ENCODE measurements at places on chromosomes 5 and 9. TPM values are rescaled to one million over a fixed set of nuclear protein-coding genes. Genes with fewer than 3 reads are reported as not detected.
A peak's percentile ranks its signal among the peaks of the same experiment; 100 is the strongest.

DNA sequence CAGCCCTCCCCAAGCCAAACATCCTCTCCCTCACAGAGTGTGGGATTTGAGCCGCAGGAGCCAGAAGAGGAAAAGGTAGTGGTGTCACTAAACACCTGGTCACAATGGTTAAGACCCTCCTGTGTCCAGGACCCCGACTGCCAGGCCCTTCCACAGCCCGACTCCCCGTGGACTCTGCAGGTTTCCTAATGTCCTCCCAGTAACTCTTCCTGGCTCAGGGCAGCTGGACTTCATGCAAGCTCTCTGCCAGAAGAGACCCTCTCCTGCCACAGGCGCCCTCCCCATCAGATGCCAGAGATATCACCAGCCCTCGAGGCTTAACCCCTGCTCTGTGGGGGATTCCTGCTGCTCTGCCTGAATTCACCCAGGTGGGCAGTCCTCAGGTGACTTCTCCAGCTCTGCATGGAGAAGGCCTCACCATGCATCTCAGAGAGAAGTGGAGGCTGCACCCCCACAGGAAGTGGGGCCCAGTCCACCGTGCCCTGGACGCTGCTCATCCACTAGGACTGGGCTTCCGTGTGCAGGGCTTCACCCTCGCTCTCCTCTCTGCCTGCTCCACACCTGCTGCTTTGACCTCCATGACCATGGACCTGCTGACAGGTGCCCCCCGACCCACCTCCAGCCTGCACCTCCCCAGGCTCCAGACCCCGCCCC is 111.2 kb downstream of the ADAMTS2 start:
- peaks cover 15% of the 10 kb centered on the region for H3K36me3 ChIP-seq
- no peak overlapping the region for H3K4me3 ChIP-seq
- H3K4me1 ChIP-seq: no peaks in the 10 kb centered on the region
- H3K27ac ChIP-seq: no peak overlapping the region
- H3K27me3 ChIP-seq: no peaks in the 10 kb centered on the region
- peak; percentile 41 for DNase-seq

DNA sequence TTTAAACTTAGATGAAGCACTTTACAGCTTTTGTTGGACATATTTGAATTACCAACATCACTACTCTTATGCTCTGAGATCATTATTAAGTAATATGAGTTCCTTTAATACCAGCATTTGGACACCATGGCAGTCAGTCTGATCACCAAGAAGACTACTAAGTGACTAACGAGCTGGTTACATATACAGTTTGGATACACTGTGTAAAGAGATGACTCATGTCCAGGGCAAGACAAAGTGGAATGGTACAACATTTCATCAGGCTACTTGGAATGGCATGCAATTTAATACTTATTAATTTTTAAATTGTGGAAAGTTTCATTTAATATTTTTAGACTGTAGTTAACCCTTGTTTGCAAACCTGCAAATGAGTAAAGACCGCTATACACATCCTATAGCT is 237.4 kb upstream of the PRDM9 start:
- no peaks in the 10 kb centered on the region for H3K4me1 ChIP-seq
- H3K4me3 ChIP-seq: no peak overlapping the region
- H3K27ac ChIP-seq: no peak overlapping the region
- DNase-seq: no peak
- H3K36me3 ChIP-seq: no peaks in the 10 kb centered on the region

DNA sequence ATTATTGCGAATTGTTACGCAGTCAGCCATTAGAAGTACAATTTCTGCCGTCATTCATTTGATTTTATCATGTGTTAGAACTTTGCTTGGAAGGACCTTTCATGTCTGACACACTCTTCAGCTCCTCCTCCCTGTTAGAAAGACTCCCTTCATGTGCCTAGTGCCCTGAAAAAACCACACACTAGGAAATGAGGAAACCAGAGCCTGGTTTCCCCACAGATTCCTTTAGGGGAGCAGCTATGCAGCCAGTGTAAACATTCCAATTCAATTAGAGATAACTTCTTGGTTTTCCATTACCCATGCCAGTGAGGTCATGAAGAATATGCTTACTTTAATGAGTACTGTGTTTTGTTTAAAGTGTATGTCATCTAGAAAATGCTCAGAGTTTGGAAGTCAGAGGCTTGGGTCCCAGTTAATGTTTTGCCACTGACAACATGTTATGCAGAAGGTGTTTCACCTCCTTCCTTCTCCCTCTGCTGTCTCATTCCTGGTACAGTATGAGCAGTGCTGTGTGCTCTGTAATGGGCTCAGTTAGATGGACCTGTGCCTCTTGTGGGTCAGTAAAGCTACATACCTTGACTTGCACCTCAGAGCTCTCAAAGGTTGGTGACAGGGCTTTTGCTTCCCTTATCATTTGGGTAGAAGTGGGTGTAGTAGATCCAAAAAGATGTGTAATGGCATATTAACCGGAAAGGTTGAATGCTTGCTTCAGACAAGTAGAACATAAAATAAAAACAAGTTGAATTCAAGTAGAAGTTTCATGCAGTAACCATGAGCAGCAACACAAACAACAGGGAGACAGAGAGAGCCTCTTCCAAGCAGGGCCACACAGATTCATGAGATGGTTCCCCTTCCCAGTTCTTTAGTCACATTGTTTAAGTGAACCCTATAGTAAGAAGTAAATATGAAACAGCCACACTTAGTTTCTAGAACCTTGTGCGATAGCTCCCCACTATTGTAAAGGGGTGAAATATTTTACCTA is 52.6 kb upstream of the TNFAIP8 start:
- peaks cover 92% of the 10 kb centered on the region for H3K4me1 ChIP-seq
- DNase-seq: no peak
- H3K27ac ChIP-seq: peak overlapping the region; percentile 88
- H3K27me3 ChIP-seq: no peaks in the 10 kb centered on the region
- H3K36me3 ChIP-seq: no peaks in the 10 kb centered on the region

- peaks cover 49% of the 10 kb centered on the region for H3K4me1 ChIP-seq
- H3K27me3 ChIP-seq: no peaks in the 10 kb centered on the region
- H3K27ac ChIP-seq: no peak overlapping the region
- DNase-seq: no peak
These were observed 36.4 kb upstream of the TNFAIP8 start for GRCh38 chr5:119319401-119319800.

- H3K36me3 ChIP-seq: no peaks in the 10 kb centered on the region
- no peaks in the 10 kb centered on the region for H3K4me1 ChIP-seq
- no peak overlapping the region for H3K27ac ChIP-seq
These were observed 13.7 kb upstream of the CERCAM start for GRCh38 chr9:128406848-128407391.

Gene ZNF618
- 0.58 TPM for polyA plus RNA-seq

DNA sequence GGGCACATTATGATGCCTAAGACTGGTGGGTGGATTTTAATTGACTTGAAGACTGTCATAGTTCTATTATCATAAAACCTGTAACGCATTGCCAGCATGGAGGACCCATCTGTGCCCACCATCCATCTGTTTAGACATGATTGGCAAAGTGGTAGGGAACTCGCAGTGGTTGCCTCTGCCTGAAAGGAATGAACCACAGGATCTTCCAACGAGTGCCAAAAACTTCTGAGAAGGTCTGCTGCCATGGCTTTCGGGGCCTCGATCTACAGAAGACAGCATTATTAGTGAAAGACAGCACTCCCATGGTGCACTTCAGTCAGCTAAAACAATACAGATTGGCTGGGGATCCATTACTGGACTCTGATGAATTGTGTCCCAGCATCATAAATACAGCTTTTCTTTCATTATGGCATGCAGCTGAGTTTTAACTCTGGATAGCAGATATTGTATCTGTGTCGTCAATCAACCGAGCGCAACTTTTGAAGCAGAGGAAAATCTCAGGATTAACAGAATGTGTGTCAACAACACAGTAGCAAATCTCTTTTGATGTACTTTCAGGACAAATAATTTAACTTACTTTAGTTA is 74.3 kb downstream of the ZDHHC21 start:
- H3K4me3 ChIP-seq: no peak overlapping the region
- no peak for DNase-seq
- no peaks in the 10 kb centered on the region for H3K4me1 ChIP-seq
- no peaks in the 10 kb centered on the region for H3K27me3 ChIP-seq

Gene NSD1
- polyA plus RNA-seq: 4.1 TPM

GRCh38 chr9:16064771-16065170 is 511.9 kb downstream of the CCDC171 start:
- H3K4me1 ChIP-seq: no peaks in the 10 kb centered on the region
- no peak overlapping the region for H3K4me3 ChIP-seq
- H3K27ac ChIP-seq: no peak overlapping the region
- H3K36me3 ChIP-seq: no peaks in the 10 kb centered on the region
- no peak for DNase-seq
